Stimulated activated CD8-positive, alpha-beta memory T cell treated with anti-CD3 and anti-CD28 coated beads, Interleukin-2, amount 100 ng/mL, for 48 hours (primary cell): ENCODE measurements at places on chromosomes 6 and 20.

DNA sequence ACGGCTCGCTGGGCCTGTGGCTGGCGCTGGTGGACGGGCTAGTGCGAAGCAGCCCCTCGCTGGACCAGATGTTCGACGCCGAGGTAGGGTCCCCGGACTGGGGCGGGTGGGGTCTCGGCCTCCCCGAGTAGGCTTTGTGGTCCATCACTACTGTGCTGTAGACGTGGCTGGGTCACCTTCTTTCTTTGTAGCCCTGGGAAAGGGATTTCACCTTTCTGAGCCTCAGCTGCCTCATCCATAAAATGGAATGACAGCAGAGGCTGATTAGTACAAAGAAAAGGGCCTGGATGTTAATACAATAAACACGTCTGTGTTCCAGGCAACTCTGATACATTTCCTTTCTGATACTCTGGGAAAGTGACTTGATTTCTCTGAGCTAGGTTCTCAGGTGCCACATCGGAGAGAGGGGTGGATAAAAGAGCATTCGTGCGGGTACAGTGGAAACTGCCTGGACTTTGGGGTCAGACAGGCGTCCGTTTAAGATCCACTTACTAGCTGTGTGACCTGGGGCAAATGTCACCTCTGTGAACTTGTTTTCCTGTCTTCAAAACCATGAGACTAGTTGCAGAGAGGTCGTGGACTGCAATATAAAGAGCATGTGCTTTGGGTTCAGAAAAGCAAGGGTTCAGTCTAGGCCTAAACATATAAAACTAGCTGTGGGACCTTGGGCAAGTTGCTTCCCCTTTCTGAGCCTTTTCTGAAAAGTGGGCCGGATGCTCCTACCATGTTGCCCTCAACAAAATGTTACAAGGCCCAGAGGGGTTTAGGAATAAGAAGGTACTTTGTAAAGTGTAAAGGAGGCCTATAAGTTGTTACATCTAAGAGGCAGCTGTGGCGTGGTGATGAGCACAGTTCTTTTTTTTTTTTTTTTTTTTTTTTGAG lies 896 bp downstream of the SYS1 start:
- no peak for DNase-seq

DNA sequence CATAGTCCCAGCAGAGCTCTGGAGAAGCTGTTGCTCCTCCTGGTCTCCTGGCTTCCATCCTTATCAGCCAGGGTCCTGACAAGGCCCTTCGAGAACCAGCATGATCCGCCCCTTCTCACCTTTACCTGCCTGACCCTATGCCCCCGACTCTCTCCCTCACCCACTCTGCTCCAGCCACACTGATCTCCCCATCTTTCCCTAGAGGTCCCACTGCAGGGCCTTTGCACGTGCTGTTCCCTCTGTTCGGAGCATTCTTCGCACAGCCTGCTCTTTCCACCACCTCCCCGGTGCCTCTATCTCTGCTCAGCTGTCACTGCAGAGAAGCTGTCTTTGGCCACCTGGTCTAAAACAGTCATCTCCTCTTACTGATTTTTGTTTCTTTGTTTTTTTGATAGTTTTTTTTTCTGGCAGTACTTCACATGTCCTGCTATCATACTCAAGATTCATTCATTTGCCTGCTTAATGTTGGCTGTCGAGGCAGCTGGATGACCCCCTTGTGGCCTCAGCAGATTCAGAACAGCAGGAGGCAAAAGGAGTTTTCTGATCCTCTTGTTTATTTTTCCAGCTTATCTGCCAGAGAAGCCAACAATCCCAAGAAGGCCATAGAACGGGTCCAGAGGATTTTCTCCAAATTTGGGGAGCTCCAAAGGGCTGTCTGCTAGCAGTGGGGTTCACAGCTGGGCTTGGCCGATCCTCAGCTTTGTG lies 1.6 kb upstream of the PTGIS start:
- no peak for DNase-seq

DNA sequence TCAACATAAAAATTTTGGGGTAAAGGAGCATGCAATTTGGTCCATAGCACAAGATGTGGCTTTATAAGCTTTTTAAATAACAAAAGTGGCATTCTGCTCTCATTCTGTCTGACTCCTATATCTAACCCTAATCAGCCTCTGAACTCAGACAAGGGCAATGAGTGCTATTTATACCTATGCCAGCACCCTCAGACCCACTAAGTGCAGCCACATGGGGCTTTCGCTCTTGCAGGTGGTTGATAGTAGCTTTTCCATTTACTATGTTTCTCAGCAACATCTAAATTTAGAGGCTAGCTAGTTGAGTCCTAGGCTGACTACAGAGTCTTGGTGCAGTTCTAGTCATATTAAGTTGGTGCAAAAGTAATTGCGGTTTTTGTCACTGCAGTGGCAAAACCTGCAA lies 217.1 kb upstream of the THBS2 start:
- no peak for DNase-seq

DNA sequence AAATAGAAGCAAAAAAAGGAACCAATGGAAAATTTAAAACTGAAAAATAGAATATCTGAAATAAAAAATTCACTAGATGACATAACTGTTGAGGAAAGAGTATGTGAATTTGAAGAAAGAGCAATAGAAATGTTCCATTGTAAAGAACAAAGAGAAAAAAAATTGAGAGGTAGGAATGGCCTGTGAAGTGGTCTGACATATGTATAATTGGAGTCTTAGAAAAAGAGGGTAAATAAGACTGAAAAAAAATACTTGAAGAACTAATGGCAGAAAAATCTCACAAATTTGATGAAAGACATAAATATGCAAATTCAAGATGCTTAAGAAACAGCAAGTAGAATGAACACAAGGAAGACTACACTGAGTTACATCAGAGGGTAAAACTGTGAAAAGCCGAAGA lies 93.4 kb downstream of the QKI start:
- no peak for DNase-seq

GRCh38 chr6:25907475-25908014 lies 22.9 kb downstream of the SLC17A2 start:
- DNase-seq: no peak

DNA sequence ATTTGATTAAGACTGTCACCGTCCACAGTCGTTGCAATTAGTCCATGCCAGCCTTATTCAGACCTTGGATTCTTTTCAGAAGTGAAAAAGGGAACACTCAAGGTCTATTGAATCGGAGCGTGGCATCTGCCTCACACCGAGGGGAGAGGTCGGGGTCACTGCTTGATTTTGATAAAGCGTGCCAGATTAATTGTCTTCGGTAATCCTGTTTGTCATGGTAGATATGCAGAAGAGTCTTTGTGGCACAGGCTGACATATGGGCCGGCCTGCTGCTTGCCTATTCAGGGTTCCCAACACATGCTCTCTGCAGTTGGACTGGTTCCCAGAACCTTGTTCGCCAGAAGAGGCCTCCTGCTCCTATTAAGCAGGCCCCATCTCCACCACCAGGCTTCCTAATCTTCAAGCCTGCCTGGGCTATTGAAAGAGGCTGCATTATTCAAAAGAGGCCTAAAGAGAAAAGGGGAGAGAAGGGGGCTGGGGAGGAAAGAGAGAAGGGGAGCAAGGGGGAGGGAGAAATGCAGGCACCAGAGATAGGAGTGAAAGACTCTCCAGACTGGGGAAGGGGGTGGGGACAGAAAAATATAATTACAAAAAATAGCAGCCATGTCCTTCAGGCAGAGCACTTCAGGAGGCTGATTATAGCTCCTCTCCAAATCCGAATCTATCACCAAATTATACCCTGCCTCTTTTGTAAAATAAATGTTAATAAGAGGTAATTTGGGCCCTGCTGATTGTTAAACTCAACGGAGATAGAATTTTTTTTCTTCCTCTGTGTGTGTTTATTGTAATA lies 611.3 kb downstream of the HDGFL1 start:
- DNase-seq: no peak

GRCh38 chr6:31557443-31558317 lies 10.3 kb downstream of the NFKBIL1 start:
- DNase-seq: no peak

GRCh38 chr20:58635279-58635665 lies 15.8 kb upstream of the STX16 start:
- DNase-seq: no peak

DNA sequence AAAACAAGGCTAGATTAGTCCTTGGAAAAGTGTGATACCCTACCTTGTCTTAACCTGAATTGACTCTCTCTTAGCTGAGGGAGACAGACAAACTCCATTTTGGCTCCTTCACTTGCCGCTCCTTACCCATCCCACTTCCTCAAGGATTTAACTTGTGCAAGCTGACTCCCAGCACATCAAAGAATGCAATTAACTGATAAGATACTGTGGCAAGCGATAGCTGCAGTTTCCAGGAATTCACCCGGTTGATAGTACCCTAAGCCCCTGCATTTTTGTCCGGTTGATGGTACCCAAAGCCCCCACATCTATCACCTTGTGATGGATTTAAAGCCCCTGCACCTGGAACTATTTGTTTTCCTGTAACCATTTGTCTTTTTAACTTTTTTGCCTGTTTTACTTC lies 1.9 kb upstream of the SERINC3 start:
- DNase-seq: no peak

DNA sequence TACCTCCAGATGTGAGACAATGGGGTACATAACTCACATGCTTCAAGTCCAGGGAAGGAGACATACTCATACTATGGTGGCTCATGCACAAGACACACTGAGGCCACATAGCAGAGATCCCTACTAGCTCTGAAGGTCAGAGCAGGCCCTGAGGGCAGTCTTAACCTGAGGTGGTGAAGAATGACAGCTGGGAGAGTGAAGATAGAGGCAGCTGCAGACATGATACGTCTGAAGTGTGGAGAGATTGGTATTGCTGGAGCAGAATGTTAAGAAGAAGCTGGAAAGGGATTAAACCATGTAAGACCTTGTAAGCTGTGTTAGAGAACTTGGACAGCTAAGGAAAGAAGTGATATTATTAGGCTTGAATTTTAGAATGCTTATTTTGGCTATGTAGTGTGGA lies 32.9 kb downstream of the PGM3 start:
- no peak for DNase-seq

DNA sequence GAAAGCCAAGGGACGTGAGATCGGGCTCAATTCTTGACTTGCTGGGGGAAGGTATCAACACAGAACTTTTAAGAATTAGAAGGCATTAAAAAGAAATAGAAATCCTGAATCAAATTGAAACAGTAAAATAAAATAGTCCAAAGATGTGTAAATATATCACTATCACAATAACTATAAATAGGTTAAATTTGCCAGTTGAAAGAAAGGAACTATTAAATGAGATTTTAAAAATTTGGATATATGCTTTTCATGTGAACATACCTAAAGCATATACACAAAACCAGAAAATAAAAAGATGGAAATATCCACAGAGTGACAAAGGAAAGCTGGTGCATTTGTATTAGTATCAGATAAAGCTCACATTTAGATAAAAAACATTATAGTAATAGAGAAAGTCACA lies 152.4 kb upstream of the ESR1 start:
- DNase-seq: no peak

GRCh38 chr20:21272679-21273078 lies 30.5 kb upstream of the XRN2 start:
- no peak for DNase-seq

- no peak for DNase-seq
Measured at GRCh38 chr20:62305149-62305764, 2.5 kb downstream of the ADRM1 start.

- no peak for DNase-seq
Measured at GRCh38 chr20:60332523-60332922, 374.3 kb downstream of the CDH26 start.

DNA sequence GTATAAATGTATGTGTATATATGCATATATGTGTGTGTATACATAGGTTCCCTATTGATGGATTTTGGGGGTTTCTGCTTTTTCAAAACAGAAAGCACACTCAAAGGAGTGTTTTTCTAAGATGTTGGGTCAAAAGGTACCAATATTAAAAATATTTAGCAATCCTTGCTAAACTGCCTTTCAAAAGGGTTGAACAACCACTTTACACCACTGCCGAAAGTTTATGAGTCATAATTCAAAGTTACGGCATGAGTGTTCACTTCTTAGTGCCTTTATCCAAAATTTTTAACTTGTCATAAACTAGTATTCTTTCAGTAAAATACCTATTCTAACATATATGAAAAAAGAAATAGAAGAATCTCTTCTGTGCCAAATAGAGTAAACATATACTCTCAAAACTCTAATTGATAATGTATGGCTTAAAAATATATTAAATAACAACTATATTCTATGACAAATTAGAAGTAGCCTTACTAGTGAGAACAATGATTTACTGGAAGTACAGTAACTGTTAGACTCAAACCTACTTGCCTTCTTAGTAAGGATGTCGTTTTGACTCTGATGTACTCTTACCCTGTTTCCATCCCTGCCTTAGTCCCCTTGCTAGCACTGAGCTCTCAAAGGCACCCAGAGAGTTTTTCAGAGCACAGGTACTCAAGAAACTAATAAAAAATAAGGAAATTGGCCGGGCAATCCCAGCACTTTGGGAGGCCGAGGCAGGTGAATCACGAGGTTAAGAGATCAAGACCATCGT lies 136.1 kb downstream of the INSM1 start:
- no peak for DNase-seq

DNA sequence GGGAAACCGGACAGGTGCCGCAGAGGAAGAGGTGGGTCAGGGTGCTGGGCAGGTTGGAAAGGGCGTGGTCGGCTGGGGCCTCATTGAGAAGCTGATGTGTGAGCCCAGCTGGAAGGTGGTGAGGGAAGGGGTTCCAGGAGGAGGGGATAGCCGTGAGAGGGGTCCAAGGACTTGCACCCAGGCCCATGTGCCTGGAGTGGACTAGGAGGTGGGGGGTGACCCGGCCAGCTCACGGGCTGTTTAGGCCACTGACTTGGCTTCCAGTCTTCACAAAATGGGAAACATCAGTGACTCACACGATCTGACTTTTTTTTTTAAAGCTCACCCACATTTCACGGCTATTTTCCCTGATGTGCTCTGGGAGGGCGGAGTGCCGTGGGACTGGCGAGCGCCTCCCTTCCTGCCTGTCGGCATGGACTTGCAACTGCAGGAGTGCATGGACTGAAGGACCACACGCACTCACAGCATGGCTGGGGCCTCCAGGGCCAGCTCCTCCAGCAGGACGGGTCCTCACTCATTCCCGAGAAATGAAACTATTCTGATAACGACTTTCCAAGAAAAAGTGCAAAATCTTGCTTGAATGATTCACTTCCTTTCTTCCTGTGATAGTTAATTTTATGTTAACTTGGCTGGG lies 13.5 kb upstream of the PDE10A start:
- no peak for DNase-seq

- no peak for DNase-seq
Measured at GRCh38 chr20:59018817-59019216, 412 bp upstream of the TUBB1 start.

GRCh38 chr6:153831350-153832078 lies 207.5 kb upstream of the OPRM1 start:
- DNase-seq: no peak

- DNase-seq: no peak
Measured at GRCh38 chr20:46709459-46710152, at the start of gene SLC2A10. Gene SLC2A10, plus strand, starts transcription at chr20:46709649. Its CDS starts 88 bp downstream, at chr20:46709737.

DNA sequence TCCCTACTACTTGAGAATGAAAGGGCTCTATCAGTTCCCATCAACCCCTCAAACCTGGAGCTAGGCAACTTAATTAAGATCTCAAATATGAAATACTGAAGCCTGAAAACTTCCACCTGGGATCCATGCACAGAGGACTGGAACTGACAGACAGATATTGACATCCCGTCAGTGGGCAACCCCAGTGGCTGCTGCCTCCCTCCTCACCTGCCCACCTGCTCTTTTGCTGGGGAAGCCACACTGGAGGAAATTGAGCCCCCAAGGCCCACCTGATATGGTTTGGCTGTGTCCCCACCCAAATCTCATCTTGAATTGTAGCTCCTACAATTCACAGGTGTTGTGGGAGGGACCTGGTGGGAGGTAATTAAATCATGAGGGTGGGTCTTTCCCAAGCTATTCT lies 192.8 kb downstream of the LRFN2 start:
- no peak for DNase-seq

GRCh38 chr6:145045582-145045981 lies 689.7 kb downstream of the EPM2A start:
- no peak for DNase-seq
